Caco-2 (cell line): ENCODE measurements at places on chromosomes 12 and 14.

GRCh38 chr12:89072294-89073026, 279.8 kb downstream of the DUSP6 start:
- DNase-seq: no peak

- no peak for DNase-seq
These were observed 45.2 kb upstream of the APPL2 start for GRCh38 chr12:105280966-105281693.

GRCh38 chr12:58171914-58172313, 230.5 kb downstream of the ATP23 start:
- no peak for DNase-seq

DNA sequence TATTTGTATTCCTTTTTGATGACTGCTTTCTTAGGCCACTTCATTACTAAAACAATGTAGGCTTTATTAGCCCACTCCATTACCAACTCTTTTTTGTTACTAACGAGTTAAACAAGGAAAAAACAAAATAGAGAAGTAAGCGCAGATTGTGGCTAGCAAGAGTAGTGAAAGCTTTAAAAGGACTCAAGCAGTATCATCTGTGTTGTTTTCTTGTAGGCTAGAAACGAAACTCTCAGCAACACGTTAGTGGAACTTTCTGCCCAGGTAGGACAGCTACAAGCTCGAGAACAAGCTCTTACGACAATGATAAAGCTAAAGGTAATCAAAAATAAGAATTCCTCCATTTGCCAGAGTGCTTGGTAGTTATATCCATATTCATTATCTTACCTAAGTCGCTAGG, 11.1 kb downstream of the CCDC62 start:
- DNase-seq: no peak

DNA sequence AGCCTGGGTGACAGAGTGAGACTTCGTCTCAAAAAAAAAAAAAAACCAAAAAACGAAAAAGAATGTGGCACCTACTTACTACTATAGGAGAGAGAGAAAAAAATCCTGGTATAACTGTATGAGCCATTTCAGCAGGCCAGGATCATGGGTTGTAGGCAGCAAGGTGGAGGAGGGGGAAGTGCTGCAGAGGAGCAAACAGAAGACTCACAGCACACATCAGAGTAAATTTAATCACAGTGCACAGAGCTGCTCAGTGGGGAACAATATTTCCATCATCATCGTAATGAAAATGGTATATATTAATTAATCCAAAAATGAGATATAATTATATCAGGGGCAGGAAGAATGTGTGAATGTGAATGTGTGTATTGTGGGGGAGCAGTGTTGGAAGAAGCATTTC, 175.8 kb downstream of the SLC2A13 start:
- DNase-seq: no peak
